ENCODE measurements at places on chromosomes 3 and 15.

DNA sequence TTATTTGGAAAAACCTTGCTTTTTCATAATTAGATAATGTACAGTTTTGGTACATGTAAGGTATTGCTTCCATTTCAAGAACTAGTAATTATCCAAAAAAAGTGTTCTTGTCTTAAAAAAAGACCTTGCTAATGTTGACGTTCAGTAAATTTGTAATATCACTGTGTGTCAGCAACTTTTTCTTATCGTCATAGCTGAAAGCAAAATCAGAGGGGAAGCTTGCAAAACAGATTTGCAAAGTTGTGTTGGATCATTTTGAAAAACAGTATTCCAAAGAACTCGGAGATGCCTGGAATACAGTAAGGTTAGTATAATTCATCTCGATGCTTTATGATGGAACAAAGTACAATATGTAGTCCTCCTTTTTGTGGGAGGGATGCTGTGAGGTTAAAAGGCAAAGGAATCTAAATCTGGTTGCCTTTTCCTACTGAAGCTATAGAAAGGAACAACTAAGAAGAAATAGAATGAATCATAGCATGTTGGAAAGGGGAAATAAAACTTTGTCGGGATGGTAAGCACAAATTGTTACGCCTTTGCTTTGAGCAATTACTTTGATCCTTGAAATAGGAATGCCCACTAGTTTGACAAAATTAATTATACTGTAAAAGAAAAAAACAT is 1.5 kb downstream of the NSUN3 start:
- no peak for DNase-seq

DNA sequence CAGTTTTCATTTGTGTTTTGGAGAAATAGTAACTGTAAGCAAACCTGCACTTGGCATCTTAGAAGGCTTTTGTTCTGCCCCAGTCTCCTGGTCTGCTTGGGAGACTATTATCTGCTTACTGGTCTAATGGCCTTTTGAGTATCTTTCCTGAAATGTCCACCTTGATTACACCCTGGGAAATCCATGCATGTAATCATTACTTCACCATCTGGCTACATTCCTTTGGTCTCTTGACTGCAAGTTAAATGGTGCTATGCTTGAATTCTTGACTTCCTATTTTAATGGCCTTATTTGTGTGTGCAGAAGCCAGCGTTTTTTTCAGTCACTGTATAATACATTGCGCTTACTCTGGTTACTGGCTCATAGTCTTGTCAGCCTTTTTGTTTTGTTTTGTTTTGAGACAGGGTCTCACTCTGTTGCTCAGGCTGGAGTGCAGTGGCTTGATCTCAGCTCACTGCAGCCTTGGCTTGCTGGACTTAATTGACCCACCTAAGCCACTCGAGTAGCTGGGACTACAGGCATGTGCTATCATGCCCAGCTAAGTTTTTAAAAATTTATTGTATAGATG is 30.0 kb downstream of the CHD2 start:
- peak; percentile 54 for DNase-seq

DNA sequence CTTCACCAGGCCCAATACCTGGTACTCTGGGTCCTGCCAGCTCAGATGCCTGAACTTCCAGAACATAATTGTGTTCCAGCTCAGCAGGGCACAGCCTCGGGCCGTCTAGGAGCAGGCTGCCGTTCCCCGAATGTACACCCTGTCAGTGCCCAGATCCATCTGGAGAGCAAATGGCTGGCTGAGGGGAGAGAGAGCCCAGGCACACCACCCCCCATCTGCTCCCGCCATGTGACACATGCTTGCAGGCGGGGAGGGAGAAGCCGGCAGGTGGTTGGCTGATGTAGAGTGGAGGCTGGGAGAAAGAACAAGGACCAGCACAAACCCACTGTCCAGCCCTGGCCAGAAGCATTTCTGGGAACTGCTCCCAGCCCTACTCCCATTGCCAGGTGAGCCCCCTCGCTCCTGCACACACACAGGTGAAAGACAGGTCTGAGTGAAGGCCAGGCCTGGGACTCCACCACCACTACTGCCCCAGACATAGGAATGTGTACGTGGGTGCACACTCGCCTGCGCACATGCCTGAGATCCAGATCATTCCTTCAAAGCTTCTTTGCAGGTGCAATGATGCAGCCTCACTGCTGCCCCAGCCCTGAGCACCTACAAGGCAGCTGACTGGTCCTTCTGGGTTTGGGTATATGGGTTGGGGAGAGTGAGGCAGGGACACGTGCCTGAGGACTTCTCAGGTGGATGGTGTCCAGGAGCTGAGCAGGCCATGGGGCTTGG is 53.5 kb downstream of the SEMA5B start:
- no peak for DNase-seq

DNA sequence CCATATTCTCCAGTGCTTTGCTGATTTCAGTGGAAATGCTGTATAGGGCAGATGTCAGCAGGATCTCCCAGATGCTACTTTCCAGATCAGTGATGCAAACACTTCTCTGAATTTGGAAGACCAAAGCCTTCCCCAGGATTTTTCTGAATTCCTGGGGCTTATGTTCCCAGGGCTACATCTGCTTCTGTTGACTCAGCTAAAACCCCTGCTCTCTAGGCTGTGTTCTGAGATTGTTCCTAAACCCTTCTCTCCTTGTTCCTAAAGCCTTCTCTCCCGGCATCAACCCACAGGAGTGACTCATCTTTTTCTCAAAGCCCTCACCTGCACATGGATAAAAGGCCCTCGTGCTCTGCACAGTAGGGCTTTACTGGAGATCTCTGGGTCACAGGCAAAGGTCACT is 35.5 kb downstream of the FAH start:
- DNase-seq, result no peak

- peak; percentile 60 for DNase-seq
These were observed 8.8 kb downstream of the NEK10 start for GRCh38 chr3:27360113-27361078.

- DNase-seq, result no peak
These were observed 859.0 kb upstream of the ARPP21 start for GRCh38 chr3:34780294-34780693.

DNA sequence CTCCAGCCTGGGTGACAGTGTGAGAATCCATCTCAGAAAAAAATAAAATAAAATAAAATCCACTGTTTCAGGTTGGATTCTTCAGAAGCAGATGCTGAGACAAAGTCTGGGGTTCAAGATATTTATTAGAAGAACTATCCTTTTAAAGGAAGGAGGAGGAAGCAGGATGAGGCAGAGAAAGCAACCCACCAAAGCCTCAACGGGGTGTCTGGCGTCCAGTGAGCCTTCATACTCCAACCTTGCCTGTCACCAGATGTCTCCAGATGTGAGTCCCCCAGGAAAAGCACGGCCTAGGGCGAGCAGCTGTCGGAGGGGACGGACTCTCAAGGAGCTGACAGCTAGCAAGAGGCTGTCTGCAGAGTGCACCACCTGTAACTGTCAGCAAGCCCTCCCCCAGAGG is 37.3 kb downstream of the MB21D2 start:
- DNase-seq, result no peak

DNA sequence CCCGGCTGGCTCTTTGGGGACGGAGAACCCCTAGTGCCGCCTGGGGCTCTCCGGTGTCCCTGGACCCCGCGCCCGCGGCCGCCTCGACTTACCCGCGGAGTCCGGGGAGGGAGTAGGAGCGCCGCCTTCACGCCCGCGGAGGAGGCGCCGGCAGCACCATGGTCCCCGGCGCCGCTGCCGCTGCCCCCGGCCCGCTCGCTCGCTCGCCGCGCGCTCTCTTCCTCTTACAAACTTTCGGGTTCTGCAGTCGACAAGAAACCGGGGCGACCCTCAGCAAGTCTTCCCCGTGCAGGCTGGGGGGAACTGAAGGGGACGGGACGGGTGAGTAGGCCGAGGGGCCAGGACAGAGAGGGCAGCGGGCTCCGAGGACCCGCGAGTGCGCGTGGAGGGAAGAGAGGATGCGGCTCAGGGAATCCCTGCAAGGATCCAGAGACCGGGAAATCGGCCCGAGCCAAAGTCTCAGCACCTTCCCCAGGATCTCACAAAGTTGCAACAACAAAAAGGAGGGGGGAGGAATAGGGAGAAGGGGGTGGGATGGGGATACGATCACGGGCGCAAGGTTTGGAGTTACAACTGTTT is 2.0 kb downstream of the FOXP1 start:
- DNase-seq, result peak; percentile 38

GRCh38 chr15:26724381-26725150 is 48.3 kb downstream of the GABRB3 start:
- no peak for DNase-seq

DNA sequence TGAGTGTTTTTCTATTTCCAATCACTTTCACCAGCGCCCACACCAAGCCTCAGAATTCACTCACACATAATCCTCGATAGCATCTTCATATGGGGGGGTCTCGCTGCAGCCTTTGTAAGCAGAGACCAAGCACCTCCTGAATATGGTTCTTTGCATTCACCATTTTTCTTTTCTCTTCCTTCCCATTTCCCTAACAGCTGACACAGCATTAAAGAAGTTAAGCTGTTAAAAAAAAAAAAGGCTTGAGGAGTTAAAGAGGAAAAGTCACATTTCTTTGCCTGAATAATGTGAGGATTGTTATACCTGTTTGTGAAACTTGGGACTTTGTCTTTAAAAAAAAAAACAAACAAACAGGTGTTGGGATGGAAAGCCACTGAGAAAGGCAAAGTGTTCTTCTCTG is 41.6 kb downstream of the RFTN1 start:
- DNase-seq, result no peak

GRCh38 chr15:49852756-49853155 is 231.9 kb downstream of the DTWD1 start:
- DNase-seq, result peak; percentile 54

GRCh38 chr3:51686512-51687215 is 15.6 kb downstream of the TEX264 start:
- peak; percentile 15 for DNase-seq

DNA sequence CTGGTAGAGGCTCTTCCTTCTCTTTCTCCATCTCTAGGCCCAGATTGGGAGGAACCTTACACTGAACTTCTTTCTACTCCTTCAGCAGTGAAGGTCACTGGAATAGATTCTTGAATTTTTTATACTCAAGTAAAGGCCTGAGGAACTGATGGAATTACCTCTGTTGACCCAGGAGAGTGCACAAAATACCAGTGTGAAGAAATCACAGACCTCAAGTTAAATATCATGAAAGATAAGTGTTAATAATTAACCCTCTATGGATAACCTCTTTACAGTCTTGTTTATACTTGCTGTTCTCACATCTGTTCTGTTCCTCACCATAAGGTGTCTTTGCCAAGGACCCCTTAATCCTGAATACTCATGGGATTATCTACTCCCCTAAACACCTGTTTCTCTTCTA is 244.4 kb upstream of the STAC start:
- no peak for DNase-seq

- no peak for DNase-seq
These were observed 101.4 kb downstream of the KLHL25 start for GRCh38 chr15:85693277-85693676.

DNA sequence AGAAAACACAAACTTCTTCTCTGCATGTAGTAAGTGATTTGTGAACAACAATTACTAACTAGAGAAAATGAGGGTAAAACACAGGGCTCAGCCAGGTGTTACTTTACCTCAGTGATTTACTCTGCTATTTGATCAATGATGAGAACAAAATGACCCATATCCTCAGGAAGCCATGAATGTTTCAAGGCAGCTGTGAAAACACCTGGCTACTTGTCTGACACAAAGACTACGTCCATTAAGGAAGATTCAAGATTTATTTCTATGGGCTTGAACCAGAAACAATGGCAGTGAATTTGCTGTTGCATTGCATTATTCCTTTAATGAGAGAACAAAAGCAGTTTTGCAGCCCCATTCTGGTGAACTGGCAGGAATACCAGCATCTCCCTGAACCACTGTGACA is 374.6 kb upstream of the ARL6 start:
- no peak for DNase-seq

DNA sequence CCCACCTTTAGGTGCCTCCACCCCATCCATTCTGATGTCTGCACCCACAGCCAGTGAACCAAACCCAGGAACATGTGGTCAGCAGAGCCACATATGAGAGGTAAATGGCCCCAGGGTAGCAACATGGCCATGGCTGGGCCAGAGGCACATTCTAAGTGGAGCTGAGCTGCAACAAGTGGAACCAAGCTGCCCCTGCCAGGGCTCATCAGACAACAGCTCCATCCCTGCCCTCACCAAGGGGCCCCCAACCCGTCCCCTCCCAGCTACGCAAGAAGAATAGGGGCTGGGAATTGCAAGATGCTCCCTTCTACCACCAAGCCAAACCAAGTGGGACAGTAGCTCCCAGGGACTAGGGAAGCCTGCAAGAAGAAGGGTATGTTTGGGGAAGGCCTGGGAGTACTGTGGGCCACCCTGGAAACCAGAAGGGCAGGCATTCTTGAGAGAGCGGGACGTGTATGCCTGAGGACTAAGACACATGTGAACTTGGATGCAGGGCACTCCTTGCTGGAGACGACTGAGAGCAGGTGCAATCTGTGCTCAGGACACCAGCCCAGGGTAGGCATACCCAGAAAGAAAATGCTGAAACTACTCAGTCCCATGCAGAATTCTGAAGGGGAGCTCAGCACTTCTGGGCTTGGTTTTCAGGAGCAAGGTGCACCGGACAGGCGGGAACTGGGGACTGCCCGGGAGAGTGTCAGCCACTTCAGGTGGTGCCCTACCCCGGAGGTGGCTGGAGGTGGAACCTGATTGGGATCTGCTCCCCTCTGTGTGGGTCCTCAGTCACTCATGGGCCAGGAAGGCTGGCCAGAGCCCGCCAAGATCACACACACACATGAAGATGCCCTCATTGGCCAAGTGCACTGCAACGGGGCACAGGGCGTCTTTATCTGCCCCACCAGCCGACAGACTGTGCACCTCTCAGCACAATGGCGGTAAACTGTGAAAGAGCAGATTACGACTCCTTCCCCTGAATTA is 9.5 kb downstream of the MYL3 start:
- no peak for DNase-seq

DNA sequence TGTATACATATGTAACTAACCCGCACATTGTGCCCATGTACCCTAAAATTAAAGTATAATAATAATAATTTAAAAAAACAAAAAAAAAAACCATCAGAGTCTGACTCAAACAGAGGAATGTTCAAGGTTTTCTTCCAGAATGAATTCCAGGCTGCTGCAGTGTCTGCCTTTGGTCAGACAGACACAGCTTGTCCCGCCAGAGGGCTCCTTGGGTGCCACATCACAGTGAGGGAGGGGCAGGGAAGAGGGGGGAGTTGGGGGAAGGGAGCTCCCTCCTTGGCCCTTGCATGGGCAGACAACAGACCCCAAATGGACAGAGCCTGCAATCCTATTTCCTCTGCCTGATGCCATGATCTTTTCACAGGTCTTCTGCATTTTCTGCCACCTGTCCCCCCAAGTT is 36.5 kb downstream of the ITGB5 start:
- DNase-seq, result peak; percentile 78

DNA sequence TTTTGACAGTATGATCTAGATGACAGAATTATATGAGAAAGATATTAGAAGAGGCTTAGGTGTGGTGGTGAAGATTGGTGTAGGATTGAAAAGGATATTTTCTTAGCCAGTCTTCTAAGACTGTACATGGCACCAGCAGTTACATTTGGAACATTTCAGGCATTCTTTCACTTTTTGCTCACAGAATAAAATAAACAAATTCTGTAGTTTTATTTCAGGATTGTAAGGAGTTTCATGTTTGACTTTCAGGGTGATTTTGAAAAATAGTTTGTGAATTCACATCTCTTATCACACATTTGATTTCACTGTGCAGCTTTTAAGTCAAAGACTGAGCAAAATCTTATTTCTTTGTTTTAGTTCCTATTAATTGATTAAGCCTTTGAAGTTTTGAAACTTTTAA is 27.1 kb downstream of the DNAJC13 start:
- peak; percentile 64 for DNase-seq

GRCh38 chr15:89349206-89349558 is 14.6 kb upstream of the POLG start:
- DNase-seq, result no peak

- DNase-seq, result no peak
These were observed 58.2 kb upstream of the TMC3 start for GRCh38 chr15:81432179-81432578.

- DNase-seq, result no peak
These were observed 64.1 kb downstream of the NIPA2 start for GRCh38 chr15:22902578-22902977.
